Fibroblast of lung (primary cell): ENCODE measurements at places on chromosomes 1 and 21. TPM values are rescaled to one million over a fixed set of nuclear protein-coding genes. Genes with fewer than 3 reads are reported as not detected.

Gene ABCG1
- polyA plus RNA-seq = 0.12 and 0.98 TPM in 2 replicates

Gene ANXA9
- 0.03 and 0.07 TPM in 2 replicates for polyA plus RNA-seq

Gene DYNLT5
- polyA plus RNA-seq = 0.32 and 0.37 TPM in 2 replicates

DNA sequence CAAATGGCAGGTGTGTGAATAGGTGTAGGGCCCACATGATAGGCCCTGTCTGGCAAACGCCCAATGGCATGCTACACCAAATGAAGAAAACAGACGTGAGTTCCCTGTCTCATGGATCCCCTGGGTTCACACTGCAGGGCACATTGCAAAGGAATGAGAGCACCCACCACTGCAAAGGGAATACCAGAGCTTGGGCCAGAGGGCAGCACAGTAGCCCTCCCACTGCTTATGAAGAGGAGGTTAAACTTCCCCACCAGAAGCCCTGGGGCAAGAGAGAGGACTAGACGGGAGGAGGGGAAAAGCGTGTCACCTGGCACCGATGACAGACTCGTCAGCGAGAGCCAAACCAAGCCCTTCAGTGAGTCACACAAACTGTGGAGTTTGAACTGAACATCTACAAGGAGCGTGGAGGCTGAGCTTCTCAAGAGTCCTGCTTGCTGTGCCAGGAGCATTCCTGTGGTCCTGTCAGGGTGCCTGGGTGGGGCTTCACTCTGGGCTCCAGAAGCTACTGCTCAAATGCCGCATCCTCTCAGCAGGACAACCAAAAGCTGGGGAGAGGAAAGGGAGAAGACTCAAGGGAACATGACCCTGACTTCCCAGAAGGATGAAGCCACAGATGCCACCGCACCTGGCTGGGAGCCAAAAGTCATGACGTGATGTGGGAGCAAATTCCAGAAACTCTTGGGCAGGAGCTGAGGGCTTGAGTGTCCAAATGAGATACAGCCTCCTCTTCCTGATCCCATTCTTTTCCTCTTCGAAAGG, 61.1 kb downstream of the TOMM20 start:
- DNase-seq = peak; percentile 98

DNA sequence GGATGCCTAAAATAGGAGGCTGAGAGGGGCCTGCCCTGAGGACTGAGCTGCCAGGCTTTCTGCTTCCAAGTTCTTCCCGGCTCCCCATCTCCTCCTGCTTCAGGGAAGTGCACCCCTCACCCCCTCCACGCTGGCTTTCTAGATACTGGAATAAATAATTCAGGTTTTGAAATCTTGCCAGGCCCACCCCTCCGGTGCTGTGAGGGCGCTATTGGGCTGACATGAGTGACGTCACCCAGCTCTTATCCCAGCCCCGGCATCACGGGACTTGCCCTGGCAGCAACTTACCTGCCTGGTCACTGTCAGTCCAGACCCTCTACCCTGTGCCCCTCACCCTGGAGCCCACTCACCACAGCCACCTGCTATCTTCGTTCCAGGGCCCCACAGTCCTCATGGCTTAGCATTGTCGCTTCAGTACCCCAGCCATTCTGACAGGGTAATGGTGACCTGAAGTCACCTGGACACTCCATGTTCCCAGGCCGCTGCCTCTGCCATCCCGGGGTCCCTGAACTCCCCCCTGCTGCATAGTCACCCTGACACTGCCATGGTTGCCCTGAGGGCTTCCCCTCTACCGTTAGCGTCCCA, 819 bp upstream of the GPR3 start:
- DNase-seq = peak; percentile 66

GRCh38 chr21:34807146-34807880, 138.5 kb downstream of the CLIC6 start:
- DNase-seq = peak; percentile 94

DNA sequence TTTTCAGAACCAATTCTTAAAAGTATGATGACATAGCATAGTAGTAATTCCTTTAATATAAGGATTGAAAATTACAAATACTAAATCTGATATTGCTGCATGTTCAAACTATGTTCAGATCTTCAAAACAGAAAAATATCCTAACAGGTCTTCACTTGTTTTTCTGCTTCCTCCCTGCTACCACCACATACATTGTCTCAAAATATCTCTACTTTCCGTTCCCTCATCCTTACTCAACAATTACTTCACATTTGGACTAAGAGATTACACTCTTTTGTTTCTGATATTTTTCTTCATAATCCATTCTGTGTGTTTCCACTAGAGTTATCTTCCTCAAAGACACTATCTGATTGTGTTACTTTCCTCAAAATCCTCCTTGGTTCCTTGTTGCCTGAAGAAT, 125.1 kb downstream of the NEK7 start:
- DNase-seq = no peak

GRCh38 chr1:20474333-20474975, 11.6 kb downstream of the CAMK2N1 start:
- DNase-seq = no peak

DNA sequence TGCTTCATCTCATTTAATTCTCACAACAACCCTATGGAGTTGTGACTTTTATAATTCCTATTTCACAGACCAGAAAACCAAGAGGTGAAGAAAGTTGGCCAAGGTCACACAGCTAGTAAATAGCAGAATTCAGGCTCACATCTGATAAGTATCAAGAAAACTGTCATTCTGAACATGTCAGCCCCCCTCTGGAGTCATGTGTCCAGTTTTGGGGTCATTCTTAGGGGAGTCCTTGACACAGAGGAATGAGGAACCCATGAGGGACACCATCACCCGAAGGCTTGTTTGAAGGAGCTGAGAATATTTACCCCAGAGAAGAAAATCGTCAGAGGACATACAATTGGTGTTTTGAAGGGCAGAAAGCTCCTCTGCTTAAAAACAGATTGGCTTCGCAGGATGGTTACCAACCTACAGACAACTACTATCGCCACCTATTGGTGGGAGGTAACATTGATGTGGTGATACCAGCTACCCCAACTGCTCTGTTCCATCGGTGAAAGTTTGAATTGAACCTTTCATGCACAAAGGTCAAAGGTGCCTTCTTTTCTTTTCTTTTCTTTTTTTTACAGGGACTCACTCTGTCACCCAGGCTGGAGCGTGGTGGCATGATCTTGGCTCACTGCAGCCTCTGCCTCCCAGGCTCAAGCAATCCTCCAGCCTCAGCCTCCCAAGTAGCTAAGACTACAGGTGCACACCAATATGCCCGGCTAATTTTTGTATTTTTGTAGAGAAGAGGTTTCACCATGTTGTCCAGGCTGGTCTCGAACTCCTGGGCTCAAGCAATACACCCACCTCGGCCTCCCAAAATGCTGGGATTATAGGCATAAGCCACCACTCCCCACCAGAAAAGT, 31.3 kb downstream of the NCMAP start:
- peak; percentile 69 for DNase-seq

DNA sequence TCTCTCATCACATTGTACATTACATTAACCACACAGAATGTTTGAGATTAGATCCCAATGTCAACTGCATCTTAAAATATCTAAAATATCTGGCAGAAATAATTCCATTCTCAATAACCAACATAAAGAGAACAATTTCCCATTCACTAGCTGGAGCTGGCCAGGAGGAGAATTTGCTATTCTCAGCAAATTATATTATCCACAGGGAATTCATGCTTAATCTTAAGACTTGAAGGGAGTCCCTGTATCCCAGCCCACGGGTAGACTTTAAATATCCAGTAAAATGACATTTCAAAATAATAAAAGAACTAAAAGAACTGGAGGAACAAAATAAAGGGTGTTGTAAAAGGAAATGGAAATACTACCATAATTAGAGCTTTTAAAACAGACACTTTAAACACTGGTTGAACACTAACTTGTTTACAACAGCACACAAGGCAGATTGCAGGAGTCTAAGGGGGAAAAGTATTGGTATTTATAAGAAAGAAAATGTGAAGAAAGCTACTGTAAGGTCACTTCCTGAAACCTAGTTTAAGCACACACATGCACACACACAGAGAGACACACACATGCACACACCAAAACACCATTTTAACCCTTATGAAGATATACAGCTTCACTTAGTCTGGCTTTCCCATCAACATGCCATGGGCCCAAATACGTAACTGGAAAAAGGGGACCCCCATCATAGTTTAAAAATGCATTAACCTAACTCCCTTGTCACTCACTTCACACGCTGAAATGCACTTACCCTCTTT, 107.0 kb downstream of the PTPN14 start:
- no peak for DNase-seq

DNA sequence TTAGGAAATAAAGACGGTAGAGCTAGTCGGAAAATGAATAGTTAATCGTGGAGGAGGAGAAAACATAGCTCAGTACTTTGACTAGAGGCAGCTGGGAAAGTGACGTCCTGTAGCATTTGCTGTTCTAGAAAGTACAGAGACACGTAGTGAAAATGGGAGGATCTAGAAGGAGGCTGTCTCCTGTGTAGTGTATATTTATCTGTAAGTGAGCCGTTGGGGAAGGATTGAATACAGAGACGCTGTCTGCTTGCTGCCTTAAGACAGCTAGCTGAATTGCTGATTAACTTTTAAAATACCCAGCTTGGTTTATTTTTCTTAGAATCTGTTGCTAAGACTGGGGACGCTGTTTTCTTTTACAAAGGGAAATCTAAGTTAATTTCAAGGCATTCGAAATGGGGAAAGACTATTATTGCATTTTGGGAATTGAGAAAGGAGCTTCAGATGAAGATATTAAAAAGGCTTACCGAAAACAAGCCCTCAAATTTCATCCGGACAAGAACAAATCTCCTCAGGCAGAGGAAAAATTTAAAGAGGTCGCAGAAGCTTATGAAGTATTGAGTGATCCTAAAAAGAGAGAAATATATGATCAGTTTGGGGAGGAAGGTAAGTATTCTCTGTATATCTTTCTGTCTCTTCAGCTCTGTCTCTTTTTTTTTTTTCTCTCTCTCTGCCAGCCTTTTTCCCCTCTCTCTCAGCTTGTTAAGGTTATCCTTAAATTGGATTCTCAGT, at the start of gene DNAJB4:
TSS of gene DNAJB4 (plus strand) at position 221 of the 729 bp plus-strand sequence. CDS start at position 393, 172 bp downstream.
- peak; percentile 99 for DNase-seq

- DNase-seq = no peak
These were observed 20.3 kb downstream of the FLVCR1 start for GRCh38 chr1:212878418-212878817.

DNA sequence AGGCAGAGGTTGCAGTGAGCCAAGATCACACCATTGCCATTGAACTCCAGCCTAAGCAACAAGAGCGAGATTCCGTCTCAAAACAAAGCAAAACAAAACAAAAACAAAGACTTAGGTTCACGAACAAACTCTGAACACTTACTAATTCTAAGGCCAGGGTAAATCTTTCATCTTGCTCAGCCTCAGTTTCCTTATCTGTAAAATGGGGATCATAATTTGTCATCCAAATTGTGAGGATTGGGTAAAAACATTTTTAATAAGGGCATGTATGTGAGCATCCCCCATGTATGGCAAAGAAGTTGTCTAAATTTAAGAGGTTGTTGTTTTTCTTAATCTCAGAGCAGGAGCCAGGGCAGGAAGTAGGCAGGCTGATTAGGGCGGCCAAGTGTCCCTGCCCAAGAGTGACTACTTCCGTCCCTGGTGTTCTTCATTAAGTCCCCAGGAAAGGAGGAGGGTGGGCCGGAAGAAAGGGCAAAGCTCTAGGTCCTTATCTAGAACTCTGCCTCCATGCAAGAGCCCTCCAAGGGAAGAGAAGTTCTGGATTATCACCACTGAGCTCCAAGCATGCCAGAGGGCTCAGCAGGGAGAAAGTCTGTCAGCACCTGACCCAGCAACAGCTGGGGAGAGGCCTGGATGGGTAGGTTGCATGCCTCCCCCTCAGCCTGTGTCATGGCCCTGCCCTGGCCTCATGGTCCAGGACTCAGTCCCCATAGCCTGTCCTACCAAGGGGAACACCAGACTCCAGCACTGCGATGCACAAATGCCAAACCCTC, 49.9 kb upstream of the CLIC4 start:
- DNase-seq = no peak

DNA sequence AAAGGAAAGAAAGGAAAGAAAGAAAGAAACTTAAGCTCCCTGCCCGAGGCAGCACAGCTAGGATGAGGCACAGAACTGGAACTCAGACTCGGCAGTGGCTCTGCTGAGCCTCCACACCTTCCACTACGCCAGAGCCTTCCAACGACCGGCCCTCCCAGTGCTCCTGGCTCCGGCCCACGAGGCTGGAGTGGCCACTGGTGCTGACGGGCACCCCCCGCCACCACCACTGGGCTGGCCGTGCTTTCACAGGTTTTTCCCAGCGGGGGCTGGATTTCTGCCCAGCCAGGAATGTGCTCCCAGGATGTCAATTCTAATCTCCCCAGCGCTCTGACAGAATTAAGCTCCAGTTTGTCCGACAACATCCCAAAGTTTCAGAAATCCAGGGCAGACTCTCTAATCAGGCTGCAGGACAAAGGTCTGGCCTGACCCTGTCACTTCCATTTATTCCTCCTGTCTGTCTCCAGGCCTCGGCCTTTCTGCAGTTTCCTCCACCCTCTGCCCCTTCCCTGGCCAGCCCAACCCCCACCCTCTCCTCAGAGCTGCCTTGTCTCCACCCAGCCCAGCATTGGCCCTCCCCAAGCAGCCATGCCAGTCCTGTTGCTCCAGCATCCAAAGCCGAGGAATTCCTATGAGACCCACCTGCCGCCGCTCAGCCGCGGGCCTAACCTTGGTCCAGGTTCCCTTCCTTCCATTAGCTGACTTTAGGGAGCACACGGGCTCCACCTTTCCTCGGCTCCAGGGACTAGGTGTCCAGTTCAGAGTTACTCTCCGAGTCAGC, 81.9 kb downstream of the CASZ1 start:
- no peak for DNase-seq

- peak; percentile 1 for DNase-seq
These were observed 244.6 kb upstream of the MAP1LC3C start for GRCh38 chr1:242243472-242243871.

GRCh38 chr1:168608796-168609715, 32.7 kb downstream of the XCL1 start:
- peak; percentile 72 for DNase-seq

DNA sequence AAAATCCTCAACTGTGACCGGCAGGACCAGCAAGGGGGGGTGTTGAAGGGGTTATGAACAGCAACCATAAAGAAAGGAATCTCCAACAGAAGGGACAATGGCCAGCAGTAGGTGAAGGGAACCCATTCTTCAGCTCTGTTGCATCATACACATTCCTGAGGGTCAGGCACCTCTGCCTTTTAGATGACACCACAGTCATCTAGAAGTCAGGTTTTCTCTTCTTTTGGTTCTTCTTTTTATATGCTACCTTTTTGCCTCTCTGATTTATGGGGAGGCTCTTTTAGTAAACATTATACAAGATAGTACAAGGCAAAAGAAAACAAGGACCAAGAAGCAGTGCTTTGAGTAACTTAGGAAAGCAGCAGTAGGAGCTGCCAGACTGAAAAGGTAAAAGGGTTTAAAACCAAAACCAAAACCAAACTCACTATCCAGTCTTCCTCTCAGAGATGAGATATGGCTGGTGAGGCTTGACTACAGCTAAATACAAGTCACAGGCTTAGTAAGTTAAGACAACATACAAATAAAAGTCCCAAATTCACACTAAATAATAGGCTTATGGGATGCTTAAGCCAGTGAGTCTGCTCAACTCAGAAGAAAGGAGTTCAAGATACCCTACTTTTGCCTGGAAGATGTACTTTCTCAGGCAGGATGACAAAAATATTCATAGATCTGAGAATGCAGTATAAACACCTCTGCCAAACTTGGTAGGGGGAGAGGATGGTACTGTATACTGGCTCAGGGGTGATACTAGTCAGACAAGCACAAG, 4.1 kb downstream of the TEX38 start:
- DNase-seq = no peak

- peak; percentile 79 for DNase-seq
These were observed 52.4 kb downstream of the SUCO start for GRCh38 chr1:172585348-172585747.
